RWPE2 (cell line): ENCODE measurements at places on chromosomes 1 and 21.

- H3K36me3 ChIP-seq = no peaks in the 10 kb centered on the region
- H3K4me3 ChIP-seq = no peak overlapping the region
- no peak for DNase-seq
- no peaks in the 10 kb centered on the region for H3K4me1 ChIP-seq
- no peaks in the 10 kb centered on the region for H3K27me3 ChIP-seq
- H3K27ac ChIP-seq = no peak overlapping the region
These were observed 277.2 kb downstream of the CAMTA1 start for GRCh38 chr1:7062346-7063061.

- no peak for DNase-seq
- no peaks in the 10 kb centered on the region for H3K36me3 ChIP-seq
These were observed 22.1 kb upstream of the FAM43B start for GRCh38 chr1:20530306-20530705.

- no peak overlapping the region for H3K4me3 ChIP-seq
- H3K27ac ChIP-seq = no peak overlapping the region
- H3K36me3 ChIP-seq = no peaks in the 10 kb centered on the region
- DNase-seq = no peak
These were observed 54.2 kb upstream of the RGS7 start for GRCh38 chr1:241411056-241411775.

DNA sequence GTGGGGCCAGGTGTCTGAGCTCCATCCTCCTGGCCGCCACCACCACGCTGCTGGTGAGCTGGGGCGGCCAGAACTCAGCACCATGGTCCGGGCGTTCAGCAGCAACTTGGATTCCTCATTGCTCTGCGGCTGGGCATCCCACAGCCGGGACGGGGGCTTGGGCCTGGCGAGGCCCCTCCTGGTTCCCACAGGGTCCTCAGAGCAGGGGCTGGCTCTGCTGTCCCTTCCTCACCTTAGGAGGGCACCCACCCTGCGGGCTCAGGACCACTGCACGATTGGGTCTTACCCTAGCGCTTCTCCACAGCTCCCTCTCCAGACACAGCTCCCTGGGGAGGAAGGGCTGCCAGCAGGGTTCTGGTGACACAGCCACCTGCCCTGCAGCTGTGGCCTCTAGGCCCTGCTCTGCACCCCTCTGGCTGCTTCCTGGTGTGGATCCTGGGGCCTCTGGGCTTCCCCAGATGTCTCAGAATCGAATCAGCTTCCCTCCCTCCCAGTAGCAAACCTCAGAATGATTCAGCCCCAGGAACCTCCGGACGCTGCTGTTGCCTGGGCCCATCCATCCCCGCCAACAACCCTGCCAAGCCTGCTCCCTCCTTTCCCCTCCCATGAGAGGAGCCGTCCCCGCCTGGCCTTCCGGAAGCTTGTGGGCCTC lies 25.0 kb downstream of the CRYAA start:
- DNase-seq = peak; percentile 86
- peaks cover 54% of the 10 kb centered on the region for H3K4me1 ChIP-seq
- H3K27me3 ChIP-seq = no peaks in the 10 kb centered on the region

DNA sequence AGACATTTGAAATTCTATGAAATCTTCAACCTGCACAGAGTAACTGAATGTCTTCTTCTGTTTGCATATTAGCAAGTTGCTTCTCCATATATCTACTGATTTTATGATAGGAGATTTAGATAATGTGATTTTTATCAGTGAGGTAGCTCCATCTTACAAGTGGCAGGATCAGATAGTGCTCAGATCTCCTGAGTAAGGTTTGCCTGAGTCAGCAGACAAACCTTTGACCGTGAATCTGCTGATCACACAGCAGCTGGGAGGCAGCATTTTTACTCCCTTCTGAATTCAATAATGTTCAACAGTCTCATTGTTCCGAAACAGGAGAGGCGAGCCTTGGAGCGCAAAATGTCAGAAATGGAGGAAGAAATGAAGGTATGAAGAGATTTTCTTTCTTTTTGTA lies 141.4 kb downstream of the SYT2 start:
- DNase-seq = no peak
- H3K4me3 ChIP-seq = no peak overlapping the region
- H3K36me3 ChIP-seq = no peaks in the 10 kb centered on the region
- peak overlapping the region; percentile 41 for H3K27ac ChIP-seq
- H3K4me1 ChIP-seq = peaks cover 30% of the 10 kb centered on the region

DNA sequence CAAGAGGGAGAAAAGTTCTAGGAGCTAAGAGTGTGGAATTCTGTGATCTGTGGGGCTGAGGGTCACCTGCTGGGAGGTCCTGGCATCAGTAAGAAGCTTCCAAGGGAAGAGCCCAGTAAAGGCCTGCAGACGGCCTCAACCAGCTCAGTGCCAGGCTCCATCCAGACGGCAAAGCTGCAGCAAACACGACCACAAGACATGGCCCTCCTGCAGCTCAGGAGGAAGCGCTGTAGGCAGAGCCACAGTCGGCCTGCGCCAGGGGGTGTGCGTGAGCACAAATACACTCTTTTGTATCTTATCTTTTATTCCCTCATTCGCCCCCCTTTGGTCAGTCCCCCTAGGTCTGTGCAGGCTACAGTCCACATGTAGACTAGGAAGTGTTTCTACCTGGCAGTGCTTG lies 13.4 kb downstream of the C1orf174 start:
- H3K36me3 ChIP-seq = peaks cover 33% of the 10 kb centered on the region
- no peak overlapping the region for H3K27ac ChIP-seq
- no peaks in the 10 kb centered on the region for H3K27me3 ChIP-seq
- no peaks in the 10 kb centered on the region for H3K4me1 ChIP-seq
- DNase-seq = no peak
- no peak overlapping the region for H3K4me3 ChIP-seq
